OCI-M1 (cell line): ENCODE measurements at places on chromosomes 3 and 15.
A peak's percentile ranks its signal among the peaks of the same experiment; 100 is the strongest.

GRCh38 chr3:151121016-151121415 lies 35.6 kb downstream of the MED12L start:
- no peak for DNase-seq

GRCh38 chr15:64398575-64398974 lies 10.9 kb downstream of the TRIP4 start:
- DNase-seq = no peak

GRCh38 chr3:27556887-27557286 lies 72.7 kb upstream of the SLC4A7 start:
- DNase-seq = no peak

DNA sequence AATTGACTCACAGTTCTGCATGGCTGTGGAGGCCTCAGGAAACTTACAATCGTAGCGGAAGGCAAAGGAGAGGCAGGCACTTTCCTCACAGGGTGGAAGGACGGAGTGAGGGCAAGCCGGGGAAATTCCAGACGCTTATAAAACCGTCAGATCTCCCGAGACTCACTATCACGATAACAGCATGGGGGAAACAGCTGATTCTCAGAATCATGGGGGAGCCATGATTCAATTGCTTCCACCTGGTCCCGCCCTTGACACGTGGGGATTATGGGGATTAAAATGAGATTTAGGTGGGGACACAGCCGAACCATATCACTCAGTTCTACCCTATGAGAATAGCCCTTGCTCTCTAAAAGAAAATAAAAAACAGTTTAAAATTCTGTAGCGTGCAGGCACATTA lies 13.4 kb upstream of the SYNPR start:
- no peak for DNase-seq

- DNase-seq = no peak
Measured at GRCh38 chr3:183536238-183536880, 19.1 kb downstream of the KLHL6 start.

DNA sequence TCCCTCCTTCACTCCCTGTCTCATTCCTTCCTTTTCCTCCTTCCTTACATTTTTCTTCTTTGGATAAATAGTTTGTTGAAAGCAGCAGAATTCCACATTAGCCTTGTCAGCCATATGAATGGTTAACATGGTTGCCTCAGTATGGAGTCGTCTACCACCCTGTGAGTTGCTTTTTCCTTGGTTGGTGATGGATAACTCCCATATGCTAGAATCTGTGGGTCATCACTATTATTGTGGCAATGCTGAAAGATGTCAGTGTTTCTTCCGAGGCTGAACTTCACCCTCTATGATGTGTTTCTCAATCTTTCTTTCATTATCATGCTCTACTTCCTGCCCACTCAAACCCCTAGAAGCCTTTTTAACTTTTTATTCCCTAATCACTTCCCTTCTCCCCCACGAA lies 481.8 kb upstream of the KCNMB2 start:
- DNase-seq = no peak

GRCh38 chr3:72820415-72820814 lies 27.8 kb downstream of the SHQ1 start:
- DNase-seq = peak; percentile 17

DNA sequence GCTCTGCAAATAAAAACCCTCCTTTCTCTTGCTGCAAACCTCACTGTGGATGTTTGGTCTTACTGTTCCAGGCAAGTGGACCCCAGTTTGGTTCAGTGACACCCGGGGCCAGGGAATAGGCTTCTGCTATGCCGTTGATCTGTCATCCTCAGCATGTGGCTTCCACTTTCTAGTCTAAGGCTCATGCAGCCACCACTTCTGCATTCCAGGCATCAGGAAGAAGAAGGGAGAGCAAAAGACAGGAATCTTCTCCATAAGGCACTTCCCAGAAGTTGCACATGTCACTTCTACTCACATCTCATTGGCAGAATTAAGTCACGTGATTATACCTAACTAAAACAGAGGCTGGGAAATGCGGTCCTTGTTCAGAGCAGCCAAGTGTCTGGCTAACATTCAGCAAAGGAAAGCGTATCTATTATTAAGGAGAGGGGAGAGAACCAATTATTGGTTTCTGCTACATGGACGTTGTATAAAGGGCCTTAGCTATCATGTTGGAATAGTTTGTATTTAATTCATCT lies 173.6 kb upstream of the PFN2 start:
- DNase-seq = no peak
